Natural killer cell treated with Interleukin-12 subunit alpha and Interleukin-12 subunit beta and Interleukin-15 and Interleukin-18, amount 100 ng/mL, for 72 hours (primary cell): ENCODE measurements at places on chromosomes 7 and 10.

DNA sequence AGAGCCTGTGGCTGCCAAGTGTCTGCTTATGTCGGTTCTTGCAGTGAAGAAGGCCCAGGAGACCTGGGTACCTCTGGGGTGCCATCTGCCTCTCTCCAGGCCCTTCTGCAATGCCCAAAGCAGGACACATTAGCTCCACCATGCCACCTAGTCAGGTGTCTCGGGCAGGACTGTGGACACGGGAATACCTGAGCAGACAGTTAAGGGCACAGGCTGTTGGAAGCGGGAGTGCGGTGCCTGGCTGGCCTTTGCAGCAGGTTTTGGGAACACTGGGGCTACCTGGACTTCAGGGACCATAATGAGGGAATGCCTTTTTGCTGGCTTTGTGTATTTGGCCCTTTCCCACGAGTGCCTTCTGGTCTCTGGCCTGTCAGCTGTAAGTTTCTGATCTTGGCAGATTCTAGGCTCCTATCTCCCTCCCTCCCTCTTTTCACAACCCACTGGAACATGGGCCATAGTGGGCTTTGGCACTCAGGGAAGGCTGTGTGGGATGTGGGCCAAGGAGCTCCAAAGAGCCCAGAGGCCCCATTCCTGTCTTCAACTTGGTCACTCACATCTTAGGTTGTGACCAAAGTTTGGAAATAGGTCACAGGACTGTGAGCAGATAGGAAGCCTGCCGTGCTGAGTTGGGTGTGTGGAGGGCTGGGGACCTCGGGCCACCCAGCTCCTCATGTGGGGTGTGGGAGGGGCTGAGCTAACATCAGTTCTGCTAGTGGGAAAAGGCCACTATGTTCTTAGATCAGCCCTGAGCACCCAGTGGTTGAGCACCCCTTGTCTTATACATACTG is 41.5 kb upstream of the CXCL12 start:
- DNase-seq, result no peak

DNA sequence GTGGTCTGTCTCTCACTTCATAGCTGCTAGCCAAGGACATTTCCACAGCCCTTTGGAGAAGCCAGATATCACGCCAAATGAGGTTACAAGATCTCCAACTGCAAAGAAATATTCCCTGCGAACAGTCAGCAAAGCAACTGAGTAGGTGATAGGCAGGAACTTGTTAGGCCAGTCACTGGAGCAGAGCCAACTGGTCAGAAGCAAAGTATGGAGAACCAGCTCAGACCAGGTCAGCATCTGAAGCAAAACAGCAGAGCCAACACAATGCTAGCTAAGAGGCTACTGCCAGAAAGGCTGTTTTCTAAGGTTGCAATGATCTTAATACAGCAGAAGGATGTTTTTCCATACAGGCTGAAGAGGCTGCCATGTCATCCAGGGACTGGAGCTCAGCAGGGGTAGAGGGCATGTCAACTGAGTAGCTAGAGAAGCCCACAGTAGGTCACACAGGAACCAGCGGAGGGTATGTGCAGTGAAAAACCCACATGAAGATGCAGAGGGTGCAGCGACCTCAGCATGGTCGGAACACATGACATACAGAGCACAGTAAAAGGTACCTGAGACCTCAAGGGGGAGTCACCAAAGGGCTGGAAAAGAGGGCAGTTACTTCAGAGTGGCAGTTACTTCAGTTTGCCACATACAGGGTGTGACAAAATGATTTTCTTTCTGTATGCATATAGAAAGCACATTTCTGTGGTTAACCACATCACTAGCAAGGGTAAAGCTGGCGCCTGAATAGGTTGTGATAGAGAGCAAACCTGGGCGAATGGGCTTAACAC is 8.9 kb downstream of the SEC31B start:
- DNase-seq, result peak; percentile 63

DNA sequence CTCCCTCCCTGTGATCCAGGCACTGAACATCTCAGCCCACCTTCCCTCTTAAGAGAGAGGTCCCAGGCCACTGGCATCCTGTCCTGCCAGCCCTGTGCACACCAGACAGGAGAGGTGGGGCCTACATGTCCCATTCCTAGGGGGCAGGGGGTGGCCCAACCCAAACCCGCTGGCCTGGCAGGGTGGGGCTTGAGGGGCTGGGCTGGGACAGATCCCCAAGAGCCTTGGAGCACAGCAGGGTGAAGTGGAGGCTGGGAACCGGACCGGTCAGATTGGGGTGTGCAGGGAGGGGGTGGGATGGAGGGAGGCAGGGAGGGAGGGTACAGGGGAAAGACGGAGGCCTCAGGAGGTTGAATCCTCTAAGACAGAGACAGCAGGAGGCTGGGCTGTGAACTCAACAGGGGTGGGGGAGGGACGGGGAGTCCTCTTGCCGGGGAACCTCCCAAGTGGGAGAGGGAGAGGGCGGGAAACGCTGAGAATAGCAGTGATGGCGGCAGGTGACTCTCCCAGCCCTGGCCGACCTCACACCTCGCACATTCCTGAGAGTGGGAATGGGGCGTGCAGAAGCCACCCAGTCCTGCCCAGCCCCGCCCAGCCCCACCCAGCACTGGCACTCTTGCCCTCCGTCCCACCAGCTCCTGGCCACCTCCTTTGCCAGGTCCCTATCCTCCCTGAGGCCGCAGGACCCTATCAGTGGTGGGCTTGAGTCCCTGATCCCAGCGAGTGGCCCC is 6.7 kb downstream of the TSC22D4 start:
- no peak for DNase-seq

DNA sequence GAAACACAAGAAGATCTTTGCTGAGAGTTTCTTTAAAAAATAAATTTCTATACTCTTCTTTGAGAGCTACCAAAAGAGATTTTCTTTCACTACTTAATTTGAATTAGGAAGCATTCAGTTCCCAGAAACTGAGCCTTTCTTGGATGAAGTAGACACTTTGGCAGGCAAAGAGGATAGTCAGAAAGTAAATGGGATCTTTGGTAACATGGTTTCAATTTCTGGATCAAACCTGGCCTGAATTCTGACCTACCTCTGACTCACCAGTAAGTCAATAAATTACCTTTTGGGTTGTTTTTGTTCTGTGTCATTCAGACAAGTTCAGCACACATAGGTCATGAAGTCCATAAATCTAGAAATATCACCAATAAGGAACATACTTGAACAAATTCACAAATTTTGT is 26.8 kb upstream of the CABCOCO1 start:
- DNase-seq, result no peak

GRCh38 chr7:6271694-6272440 is 557 bp downstream of the CYTH3 start:
- DNase-seq, result no peak

GRCh38 chr7:14843755-14844154 is 58.8 kb downstream of the DGKB start:
- no peak for DNase-seq
